B cell (primary cell): ENCODE measurements at places on chromosomes 6 and 20. TPM values are rescaled to one million over a fixed set of nuclear protein-coding genes. Genes with fewer than 3 reads are reported as not detected.
A peak's percentile ranks its signal among the peaks of the same experiment; 100 is the strongest.

DNA sequence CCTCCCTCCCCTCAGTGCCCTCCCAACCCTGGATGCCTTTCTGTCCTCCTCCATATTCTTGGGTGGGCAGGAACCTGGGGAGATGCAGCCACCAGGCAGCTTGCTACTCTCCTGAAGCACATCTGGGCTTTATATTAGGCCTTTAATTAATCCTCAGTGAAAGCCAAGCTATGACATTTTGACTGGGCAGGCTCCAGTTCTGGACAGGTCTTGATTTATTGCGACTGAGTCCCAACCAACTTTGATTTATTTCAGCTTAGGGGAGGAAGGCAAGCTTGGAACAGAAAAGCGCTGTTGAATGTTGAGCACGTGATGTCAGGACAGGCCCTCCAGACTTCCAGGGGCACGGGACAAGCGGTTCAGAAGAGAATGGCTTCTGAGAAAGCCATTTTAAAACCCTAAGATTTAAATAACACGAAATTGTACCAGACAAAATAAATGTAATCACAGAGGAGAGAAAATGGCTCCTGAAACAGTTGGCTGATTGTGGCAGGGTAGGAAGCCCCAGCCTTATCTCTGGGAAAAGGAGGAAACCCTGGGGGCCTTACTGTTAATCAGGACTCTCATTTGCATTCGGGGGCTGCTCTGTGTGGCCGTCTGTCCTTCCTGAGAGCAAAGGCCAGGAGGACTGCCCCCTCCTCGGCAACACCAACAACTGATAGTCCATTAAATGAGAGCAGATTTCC is 294.2 kb downstream of the FOXC1 start:
- H3K27me3 ChIP-seq, result no peaks in the 10 kb centered on the region
- H3K27ac ChIP-seq, result no peak overlapping the region
- H3K36me3 ChIP-seq, result no peaks in the 10 kb centered on the region

DNA sequence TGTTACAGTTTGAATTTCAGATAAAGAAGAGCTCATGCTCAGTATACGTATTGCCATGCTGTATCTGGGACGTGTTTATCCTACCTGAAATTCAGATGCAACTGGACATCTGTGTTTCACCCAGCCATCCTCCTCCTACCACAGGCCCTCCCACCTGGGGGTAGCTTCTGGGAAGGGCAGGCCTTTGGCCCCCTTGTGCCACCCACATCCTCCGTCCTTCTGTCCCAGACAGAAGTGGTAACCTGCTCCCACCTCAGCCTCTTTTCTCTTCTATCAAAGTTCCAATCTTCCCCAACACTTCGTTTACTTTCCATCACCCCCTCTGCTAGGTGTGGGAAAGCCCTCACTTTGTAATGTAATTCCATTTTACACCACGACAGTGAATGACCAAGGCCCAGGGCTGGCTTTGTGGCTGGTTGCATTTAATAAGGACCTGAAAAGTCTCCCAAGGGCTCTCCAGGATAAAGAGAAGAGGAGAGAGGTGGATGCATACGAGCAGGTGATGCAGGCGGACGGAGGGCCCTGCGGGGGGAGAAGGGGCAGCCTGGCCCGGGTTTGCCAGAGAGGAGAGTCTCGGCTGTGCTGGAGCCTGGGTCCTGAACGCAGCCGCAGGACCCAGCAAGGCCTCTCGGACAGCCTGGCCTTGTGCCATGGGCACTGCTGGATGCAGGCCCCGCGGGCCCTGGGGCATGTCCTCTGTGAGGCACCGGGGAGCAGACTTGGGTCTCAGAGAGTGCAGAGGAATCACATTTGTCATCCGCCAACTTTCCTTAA is 98.4 kb downstream of the PSMB1 start:
- no peak overlapping the region for H3K27ac ChIP-seq
- no peaks in the 10 kb centered on the region for H3K36me3 ChIP-seq
- H3K4me1 ChIP-seq, result peaks cover 4% of the 10 kb centered on the region
- H3K27me3 ChIP-seq, result peaks cover 4% of the 10 kb centered on the region

Gene HLA-DPB1
- 1,068 and 1,104 TPM in 2 replicates for total RNA-seq

DNA sequence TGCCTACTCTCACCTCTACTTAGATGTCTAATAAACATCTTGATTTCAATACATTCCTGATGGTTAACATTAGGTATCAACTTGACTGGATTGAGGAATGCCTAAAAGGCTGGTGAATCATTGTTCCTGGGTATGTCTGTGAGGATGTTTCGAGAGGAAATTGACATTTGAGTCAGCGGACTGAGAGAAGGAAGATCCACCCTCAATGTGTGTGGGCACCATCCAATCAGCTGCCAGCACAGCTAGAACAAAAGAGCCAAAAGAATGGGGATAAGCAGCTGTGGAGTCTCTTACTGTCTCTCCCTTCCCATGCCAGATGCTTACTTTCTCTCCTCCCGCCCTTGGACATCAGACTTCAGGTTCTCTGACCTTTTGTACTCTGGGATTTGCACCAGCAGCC is 128.6 kb upstream of the HS3ST5 start:
- no peak overlapping the region for H3K27ac ChIP-seq
- DNase-seq, result no peak
- H3K4me3 ChIP-seq, result no peak overlapping the region

GRCh38 chr6:73579851-73580246 is 59.0 kb upstream of the EEF1A1 start:
- peaks cover 27% of the 10 kb centered on the region for H3K4me1 ChIP-seq
- no peaks in the 10 kb centered on the region for H3K36me3 ChIP-seq
- DNase-seq, result no peak
- H3K27me3 ChIP-seq, result no peaks in the 10 kb centered on the region

Gene BPIFA1
- not detected in 2 replicates for total RNA-seq

DNA sequence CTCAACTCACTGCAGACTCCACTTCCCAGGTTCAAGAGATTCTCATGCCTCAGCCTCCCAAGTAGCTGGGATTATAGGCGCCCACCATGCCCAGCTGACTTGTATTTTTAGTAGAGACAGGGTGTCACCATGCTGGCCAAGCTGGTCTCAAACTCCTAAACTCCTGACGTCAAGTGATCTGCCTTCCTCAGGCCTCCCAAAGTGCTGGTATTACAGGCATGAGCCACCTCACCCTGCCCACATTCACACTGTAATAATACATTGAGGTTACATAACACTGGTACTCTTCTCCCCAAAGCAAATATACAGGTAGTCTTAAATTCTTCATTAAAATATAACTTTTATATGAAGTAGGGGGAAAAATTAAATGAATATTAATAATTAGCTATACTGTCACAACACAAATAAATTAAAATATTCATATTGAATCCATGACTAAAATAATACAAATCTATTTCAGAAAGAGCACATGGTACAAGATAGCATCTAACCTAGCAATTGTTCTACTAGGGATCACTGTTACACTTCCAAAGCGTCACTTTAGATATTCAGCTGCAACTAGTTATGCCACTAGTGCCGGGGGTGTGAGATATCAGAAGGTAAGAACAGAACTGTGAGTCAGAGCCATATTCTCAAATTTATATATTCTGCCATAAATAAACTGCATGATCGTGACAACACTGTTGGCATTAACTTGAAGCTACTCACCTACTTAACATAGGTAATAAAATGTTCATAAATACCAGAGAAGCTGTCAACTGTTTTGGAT is 169.1 kb upstream of the SHLD1 start:
- no peak for DNase-seq
- no peaks in the 10 kb centered on the region for H3K4me1 ChIP-seq
- H3K27ac ChIP-seq, result no peak overlapping the region
- peaks cover 17% of the 10 kb centered on the region for H3K36me3 ChIP-seq
- H3K4me3 ChIP-seq, result no peak overlapping the region

Gene CCDC170
- not detected in 2 replicates for total RNA-seq

Gene CLPSL1
- not detected in 2 replicates for total RNA-seq

GRCh38 chr20:35117196-35117595 is 24.6 kb upstream of the TRPC4AP start:
- H3K27ac ChIP-seq, result no peak overlapping the region
- no peaks in the 10 kb centered on the region for H3K27me3 ChIP-seq
- no peaks in the 10 kb centered on the region for H3K4me1 ChIP-seq
- no peak for DNase-seq
- peaks cover 67% of the 10 kb centered on the region for H3K36me3 ChIP-seq

- no peak for DNase-seq
- no peaks in the 10 kb centered on the region for H3K27me3 ChIP-seq
- H3K36me3 ChIP-seq, result no peaks in the 10 kb centered on the region
Observed at GRCh38 chr6:106901062-106901461, 73.5 kb downstream of the CD24 start.

GRCh38 chr20:48777005-48777404 is 50.8 kb downstream of the PREX1 start:
- H3K4me1 ChIP-seq, result peaks cover 82% of the 10 kb centered on the region
- H3K27me3 ChIP-seq, result no peaks in the 10 kb centered on the region
- H3K27ac ChIP-seq, result peak overlapping the region; percentile 63
- no peak overlapping the region for H3K4me3 ChIP-seq
- DNase-seq, result peak; percentile 66

DNA sequence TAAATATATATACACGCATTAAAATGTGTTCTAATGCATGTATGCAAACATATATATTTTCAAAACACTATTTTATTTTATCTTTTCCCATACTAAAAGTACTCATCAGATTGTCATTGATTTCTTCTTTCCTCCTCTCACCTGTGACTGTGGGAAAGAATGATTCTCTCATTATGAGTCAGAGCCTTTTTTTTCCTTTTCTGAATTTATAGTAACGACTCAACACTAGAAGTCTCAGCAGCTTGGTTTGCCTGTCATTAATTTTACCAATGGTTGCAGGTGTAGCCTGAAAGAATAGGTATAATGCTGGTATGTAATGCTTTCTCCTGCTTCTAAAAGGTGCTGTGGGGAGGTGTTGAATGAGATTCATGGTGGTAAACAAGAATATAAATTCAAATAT is 328.7 kb downstream of the UTRN start:
- H3K27me3 ChIP-seq, result no peaks in the 10 kb centered on the region
- H3K4me3 ChIP-seq, result no peak overlapping the region

- no peak overlapping the region for H3K4me3 ChIP-seq
- no peaks in the 10 kb centered on the region for H3K4me1 ChIP-seq
- no peaks in the 10 kb centered on the region for H3K27me3 ChIP-seq
- no peaks in the 10 kb centered on the region for H3K36me3 ChIP-seq
- no peak overlapping the region for H3K27ac ChIP-seq
Observed at GRCh38 chr6:112017169-112017568, 36.7 kb upstream of the CCN6 start.

GRCh38 chr6:117568247-117568646 is 34.1 kb downstream of the GOPC start:
- peaks cover 16% of the 10 kb centered on the region for H3K36me3 ChIP-seq
- H3K4me3 ChIP-seq, result no peak overlapping the region
- H3K27me3 ChIP-seq, result no peaks in the 10 kb centered on the region
- DNase-seq, result no peak
- H3K27ac ChIP-seq, result no peak overlapping the region

DNA sequence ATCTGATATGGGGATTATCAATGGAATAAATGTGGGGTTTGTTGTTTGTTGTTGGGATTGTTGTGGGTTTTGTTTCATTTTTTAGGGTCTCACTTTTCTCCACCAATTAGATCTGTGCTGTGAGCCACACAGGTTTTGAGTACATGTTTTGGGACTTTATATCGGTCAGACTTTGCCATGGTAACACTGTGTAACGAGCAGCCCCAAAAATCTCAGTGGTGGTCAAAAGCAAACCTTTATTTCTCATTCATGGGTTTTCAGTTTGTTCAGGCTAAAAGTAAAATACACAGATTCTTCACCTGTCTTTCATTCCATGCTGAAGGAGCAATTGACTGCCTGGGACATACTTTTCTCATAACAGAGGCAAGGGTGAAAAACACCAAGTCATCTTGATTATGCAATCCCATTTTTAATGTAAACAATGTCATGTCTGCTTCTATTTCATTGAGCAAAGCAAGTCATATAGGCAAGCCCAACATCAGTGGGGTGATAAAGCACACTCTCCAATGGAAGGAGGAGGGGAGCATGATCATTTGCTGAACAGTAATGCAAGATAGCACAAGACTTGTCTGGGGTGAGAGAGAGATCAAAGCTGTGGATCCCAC is 101.1 kb upstream of the PLCB4 start:
- no peak overlapping the region for H3K4me3 ChIP-seq
- DNase-seq, result no peak
- no peaks in the 10 kb centered on the region for H3K4me1 ChIP-seq
- H3K27me3 ChIP-seq, result no peaks in the 10 kb centered on the region

- no peak overlapping the region for H3K27ac ChIP-seq
- H3K27me3 ChIP-seq, result no peaks in the 10 kb centered on the region
Observed at GRCh38 chr20:20199361-20200160, 147.2 kb downstream of the CFAP61 start.

Gene GPX6
- total RNA-seq, result not detected in 2 replicates

Gene NNAT
- not detected in 2 replicates for total RNA-seq

DNA sequence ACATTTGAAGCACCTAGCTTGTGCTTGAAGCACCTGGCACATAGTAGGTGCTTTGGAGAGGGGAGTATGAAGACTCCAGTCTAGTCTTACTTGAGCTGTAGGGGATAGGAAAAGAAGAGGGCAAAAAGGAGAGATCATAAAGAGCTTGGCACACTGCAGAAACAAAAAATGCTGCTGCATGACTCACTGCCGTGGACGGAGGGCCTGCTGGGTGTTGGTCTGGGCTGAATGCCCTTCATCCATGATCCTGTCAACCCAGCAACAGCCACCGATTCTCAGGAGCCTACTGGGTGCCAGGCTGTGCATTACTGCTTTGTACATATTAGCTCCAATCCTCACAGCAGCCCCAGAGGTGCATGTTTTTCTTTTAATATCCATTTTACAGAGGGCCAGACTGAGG is 6.0 kb downstream of the PDYN start:
- H3K4me3 ChIP-seq, result no peak overlapping the region
- H3K27me3 ChIP-seq, result no peaks in the 10 kb centered on the region
- H3K36me3 ChIP-seq, result no peaks in the 10 kb centered on the region
- no peak overlapping the region for H3K27ac ChIP-seq

GRCh38 chr6:142746524-142746923 is 198.5 kb downstream of the HIVEP2 start:
- no peaks in the 10 kb centered on the region for H3K27me3 ChIP-seq
- DNase-seq, result peak; percentile 70
- H3K36me3 ChIP-seq, result no peaks in the 10 kb centered on the region
- no peak overlapping the region for H3K4me3 ChIP-seq
- H3K27ac ChIP-seq, result no peak overlapping the region
- H3K4me1 ChIP-seq, result no peaks in the 10 kb centered on the region

- H3K4me1 ChIP-seq, result no peaks in the 10 kb centered on the region
- H3K27ac ChIP-seq, result no peak overlapping the region
- no peak for DNase-seq
- no peaks in the 10 kb centered on the region for H3K36me3 ChIP-seq
- H3K27me3 ChIP-seq, result no peaks in the 10 kb centered on the region
Observed at GRCh38 chr6:79180052-79180451, 54.4 kb downstream of the HMGN3 start.

Gene C6orf15
- not detected in 2 replicates for total RNA-seq

GRCh38 chr6:106106276-106107042 is 20.3 kb downstream of the PRDM1 start:
- H3K36me3 ChIP-seq, result no peaks in the 10 kb centered on the region
- H3K4me1 ChIP-seq, result peaks cover 11% of the 10 kb centered on the region
- H3K4me3 ChIP-seq, result no peak overlapping the region
- H3K27me3 ChIP-seq, result no peaks in the 10 kb centered on the region
- DNase-seq, result no peak
- H3K27ac ChIP-seq, result no peak overlapping the region
